ENCODE measurements at places on chromosomes 5 and 9. TPM values are rescaled to one million over a fixed set of nuclear protein-coding genes. Genes with fewer than 3 reads are reported as not detected.

The PLPPR1 gene
- 1.8 TPM for total RNA-seq

DNA sequence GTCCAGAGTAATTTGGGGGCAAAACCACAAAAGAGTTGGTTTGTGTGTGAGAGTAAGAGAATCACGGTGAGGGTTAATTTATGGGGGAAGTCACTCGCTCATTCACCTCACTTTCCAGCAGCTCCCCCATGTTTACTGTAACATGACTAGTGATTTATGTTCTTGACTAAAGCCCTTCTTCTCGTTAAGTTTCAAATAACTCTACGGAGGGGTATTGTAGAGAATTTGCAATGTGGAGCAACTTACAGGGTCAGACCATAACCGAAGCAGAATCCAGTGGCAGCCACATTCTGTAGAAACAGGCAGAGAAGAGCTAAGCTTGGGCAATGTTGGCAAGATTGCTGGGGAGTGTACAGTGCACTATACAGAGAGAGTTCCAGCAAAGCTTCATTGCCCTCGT is 760.6 kb downstream of the IRX1 start:
- peaks cover 4% of the 10 kb centered on the region for H3K36me3 ChIP-seq
- no peak overlapping the region for H3K4me3 ChIP-seq
- DNase-seq, result no peak
- H3K27me3 ChIP-seq, result no peaks in the 10 kb centered on the region

GRCh38 chr9:110486218-110486617 is 93.3 kb downstream of the SVEP1 start:
- no peak overlapping the region for H3K27ac ChIP-seq
- DNase-seq, result no peak
- no peaks in the 10 kb centered on the region for H3K4me1 ChIP-seq
- no peak overlapping the region for H3K4me3 ChIP-seq

DNA sequence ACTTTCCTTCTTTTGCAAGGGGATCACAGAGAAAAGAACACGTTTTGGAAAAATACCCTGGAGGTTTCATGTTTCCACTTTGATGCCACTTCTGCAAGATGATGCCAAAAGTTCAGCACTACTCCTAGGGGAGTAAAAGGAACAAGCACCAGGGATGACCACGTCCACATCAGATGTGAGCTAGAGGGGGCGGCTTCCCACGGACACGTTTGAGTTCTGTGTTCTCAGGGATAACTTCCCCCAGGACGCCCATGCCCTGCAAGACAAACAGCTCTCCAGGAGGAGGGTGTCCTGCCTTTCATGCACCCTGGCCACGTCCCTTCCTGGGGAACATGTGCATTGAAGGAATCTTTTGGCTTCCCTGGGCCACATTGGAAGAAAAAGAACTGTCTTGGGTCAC is 66.6 kb upstream of the TRIO start:
- H3K27me3 ChIP-seq, result no peaks in the 10 kb centered on the region
- no peak overlapping the region for H3K27ac ChIP-seq
- no peaks in the 10 kb centered on the region for H3K36me3 ChIP-seq
- H3K4me1 ChIP-seq, result no peaks in the 10 kb centered on the region
